ENCODE measurements at places on chromosomes 2 and 18. TPM values are rescaled to one million over a fixed set of nuclear protein-coding genes. Genes with fewer than 3 reads are reported as not detected.

TRIM43 gene
- total RNA-seq, result not detected

GRCh38 chr2:27135478-27135955 lies 1.1 kb upstream of the PREB start:
- DNase-seq, result no peak

TMEM17 gene
- 5.4 TPM for total RNA-seq

RAPGEF4 gene
- total RNA-seq, result 10.8 TPM

LYPD6 gene
- total RNA-seq, result 5.6 TPM

- DNase-seq, result no peak
Observed at GRCh38 chr2:102585847-102586404, 33.4 kb upstream of the SLC9A2 start.

DNA sequence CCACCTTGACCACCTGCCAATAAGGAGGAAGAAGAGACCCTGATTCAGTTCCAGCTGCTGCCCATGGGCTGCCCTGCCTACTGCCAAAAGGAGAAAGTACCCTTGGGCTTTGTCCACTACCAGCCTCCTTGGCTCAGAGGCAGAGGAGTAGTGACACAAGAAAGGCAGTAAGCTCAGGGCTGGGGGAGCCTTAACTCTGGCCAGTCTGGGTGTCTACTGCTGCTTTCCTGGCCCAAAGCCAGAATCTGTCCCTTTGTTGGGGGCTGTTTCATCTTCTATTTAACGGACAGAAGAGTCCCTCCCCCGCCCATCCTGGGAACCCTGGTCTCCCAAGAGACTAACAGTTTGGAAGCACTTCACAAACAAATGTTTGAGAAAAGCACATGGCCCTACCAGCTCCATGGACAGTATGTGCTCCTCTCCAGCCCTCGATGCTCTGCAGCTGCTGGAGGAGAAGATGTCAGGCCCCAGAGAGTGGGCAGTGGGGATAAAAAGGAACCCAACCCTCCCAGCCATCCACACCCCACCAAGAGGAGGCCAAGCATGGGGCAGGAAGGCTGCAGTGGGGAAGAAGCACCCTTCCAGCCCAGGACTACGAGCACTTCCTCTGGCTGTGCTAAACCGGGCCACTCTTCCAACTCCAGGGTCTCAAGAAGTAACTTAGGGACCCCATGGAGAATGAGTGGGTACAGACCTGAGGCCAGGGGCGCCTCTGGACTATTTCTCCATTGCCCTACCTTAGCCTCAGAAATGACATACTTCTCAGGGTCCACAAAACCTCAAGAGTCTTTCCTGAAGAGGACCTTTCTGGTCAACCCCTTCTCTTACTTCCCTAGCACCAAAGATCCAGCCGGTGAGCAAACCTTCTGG lies 1.2 kb downstream of the ATG9A start:
- no peak for DNase-seq

- no peak for DNase-seq
Observed at GRCh38 chr2:176493226-176493825, 224.1 kb downstream of the MTX2 start.

GRCh38 chr2:233844836-233845235 lies 9.5 kb downstream of the HJURP start:
- DNase-seq, result no peak

EFHD1 gene
- total RNA-seq, result not detected

DNA sequence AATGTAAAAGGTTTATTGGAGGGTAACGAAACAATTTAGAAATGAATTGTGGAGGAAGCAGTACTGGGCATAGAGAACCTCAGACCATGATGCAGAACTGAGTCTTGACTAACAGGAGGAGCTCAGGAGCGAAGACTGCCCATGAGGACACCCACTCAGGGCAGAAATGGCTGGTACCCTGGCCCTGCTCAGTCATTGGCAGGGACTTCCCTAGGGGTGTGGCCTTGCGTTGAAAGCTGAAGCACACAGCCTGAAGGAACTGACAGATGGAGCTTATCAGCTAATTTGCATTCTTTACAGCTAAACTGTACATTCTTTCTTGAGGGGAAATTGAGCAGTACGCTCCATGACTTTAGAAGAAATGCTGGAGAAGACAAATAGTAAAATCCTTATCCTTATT lies 57.1 kb downstream of the PDK1 start:
- no peak for DNase-seq

DNA sequence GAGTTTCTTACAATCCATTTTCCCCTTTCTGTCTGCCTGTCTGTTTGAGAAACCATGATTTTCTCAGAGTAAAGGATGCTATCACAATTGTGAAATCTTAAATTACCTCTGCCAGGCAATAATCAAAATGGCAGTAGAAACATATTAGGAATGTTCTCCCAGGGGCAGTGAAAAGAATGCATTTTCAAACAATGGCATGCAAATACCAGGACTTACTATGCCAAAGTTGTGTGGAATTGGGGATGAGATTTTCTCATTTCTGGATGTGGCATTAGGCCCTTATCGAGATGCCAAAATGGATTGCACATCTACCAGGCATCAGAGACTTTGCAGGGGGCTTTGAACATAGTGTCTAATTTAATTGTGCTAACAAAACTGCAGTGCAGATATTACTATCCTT lies 821.4 kb downstream of the RNF144A start:
- no peak for DNase-seq

COLEC12 gene
- total RNA-seq, result not detected

GRCh38 chr2:158815166-158815565 lies 20.0 kb downstream of the DAPL1 start:
- no peak for DNase-seq

GCG gene
- total RNA-seq, result not detected

CNNM4 gene
- total RNA-seq, result 7.6 TPM

- no peak for DNase-seq
Observed at GRCh38 chr2:3498783-3499394, 20.4 kb downstream of the ADI1 start.

DNA sequence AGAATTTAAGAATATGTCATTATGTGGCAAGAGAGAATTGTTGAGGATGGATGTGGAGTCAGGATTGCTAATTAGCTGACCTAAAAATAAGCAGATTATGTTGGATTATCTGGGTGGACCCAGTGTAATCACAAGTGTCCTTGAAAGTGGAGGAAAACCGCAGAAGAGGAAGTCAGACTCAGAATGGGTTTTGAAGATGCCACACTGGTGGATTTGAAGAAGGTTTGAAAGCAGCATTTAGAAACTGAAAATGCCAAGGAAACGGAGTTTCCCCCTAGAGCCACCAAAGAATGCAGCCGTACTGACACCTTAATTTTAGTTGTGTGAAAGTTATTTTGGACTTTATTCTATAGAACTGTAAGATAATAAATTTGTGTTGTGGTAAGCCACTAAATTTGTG lies 41.6 kb upstream of the DPP10 start:
- no peak for DNase-seq

- peak; percentile 57 for DNase-seq
Observed at GRCh38 chr2:74919827-74920226, 38.6 kb upstream of the POLE4 start.

DNA sequence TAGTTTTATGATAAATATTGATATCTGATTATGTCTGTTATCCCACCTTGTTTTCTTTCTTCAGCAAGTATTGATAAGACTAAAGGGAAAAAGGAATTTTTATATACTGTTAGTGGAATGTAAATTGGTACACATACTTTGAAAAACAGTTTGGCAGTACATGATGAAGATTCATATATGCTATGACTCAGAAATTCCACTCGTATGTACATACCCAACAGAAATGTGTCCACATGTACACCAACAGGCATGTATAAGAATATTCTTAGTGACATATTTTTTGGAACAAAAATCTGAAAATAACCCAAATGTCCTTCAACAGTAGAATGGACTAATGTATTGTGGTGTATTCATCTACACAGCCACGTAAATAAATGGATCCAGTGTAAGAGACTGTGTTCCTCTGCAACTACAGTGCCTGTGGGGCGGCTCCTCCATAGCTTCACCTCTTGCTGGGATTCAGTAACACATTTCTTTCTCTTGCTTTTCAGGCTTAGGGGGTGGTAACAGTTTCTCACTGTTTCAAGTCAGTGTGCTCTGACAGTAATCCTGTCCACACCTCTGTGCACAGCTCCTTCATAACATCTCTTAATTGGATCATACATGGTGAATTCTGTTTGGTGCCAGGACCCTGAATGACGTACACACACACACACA lies 35.5 kb upstream of the ALMS1 start:
- no peak for DNase-seq

PIK3C3 gene
- 19.9 TPM for total RNA-seq

DNA sequence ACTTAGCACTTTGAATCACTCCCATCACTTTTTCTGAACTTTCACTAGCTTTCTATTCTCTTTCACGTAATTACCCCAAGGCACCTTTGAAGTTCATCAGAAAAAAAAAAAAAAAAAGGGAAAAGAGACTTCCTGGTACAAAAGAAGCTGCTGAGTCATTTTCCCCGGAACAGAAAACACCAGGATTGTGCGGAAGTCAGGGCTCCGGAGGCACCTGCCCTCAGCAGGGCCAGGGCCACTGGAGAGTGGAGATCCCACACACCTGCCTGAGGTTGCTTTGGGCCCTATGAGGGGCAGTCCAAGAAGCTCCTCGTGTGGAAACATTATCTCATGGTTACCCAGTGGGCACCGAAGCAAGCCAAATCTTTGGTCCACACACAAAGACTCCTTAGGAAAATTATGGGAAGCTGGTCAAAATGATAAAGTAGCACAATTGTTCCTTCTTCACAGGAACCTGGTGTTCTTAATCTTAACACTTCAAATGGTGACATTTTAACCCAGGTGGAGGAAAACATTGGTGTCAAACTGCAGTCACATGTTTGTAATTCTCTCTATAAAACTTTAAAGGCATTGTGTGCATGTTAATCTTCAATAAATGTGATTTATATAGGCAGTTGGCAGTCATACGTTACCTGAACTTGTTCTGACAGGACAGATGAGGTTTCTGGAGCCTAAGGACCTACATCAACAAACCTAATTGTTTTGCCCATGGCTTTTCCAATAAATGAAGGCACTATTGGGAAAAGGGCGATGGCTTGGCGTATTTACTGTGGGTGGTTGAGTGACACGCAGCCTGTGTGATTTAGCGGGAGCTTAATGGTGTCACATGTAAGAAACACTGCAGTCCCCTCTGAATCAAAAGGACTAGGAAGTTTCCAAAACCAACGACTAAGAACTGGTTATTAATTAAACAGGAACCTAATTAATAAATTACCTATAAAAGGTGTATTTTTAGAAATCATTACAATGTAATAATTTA lies 23.4 kb upstream of the FAM110C start:
- no peak for DNase-seq

DNA sequence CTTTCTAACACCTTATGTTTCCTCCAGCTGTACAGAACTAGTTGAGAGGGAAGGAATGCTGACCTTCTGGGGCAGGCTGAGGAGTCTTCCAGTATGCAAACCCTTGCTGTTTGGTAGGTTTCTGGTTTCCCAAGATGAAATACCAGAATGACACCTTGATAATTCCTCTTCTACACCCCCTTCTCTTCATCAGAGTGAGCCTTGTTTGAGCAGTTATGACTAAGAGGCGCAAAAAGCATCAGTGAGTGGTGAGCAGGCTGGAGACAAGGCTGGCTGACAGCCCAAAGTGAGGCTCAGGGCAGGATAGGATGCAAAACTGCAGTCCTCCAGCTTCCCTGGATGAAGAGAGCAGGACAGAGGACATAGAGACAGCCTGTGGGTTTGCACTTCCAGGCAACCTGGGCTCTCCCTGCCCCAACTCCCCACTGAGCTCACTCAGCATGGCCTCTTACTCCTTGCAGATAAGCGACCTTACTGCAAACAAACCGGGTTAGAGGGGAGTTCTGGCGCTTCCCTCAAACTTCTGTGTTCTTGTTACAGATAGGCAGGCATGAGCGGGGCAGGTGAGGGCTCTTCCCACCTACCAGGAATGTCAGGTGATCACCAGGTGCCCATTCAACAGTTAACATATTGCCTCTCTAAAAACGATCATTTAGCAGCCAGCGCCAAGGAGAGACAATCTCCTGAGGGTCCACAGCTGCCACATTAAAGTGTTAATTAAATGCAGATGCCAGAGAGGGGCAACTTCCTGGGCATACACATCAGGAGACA lies 5.4 kb downstream of the MPPE1 start:
- no peak for DNase-seq

KCNJ3 gene
- total RNA-seq, result not detected

DNA sequence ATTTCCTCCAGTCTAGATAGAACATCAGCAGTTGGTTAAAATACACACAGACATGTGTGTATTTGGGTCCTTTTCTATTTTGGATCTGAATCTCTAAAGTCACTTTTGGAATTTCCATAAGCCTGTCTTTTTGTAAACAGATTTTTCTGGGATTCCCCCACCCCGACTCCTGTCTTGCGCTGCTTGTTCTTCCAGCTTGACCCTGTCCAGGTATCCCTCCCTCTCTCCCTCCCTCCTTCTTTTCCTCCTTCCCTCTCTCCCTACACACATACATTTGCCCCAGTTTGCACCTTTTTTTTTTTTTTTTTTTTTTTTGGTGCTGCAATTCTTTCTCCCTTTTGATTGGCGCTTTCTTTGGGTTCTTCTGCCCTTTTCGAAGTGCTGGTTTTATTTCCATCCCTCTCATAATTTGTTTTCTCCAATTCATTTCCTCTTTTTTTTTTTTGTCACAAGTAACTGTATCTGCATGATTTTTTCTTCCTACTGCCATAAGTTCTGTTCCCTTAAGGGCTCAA lies 114.8 kb upstream of the SERTAD2 start:
- no peak for DNase-seq

DNA sequence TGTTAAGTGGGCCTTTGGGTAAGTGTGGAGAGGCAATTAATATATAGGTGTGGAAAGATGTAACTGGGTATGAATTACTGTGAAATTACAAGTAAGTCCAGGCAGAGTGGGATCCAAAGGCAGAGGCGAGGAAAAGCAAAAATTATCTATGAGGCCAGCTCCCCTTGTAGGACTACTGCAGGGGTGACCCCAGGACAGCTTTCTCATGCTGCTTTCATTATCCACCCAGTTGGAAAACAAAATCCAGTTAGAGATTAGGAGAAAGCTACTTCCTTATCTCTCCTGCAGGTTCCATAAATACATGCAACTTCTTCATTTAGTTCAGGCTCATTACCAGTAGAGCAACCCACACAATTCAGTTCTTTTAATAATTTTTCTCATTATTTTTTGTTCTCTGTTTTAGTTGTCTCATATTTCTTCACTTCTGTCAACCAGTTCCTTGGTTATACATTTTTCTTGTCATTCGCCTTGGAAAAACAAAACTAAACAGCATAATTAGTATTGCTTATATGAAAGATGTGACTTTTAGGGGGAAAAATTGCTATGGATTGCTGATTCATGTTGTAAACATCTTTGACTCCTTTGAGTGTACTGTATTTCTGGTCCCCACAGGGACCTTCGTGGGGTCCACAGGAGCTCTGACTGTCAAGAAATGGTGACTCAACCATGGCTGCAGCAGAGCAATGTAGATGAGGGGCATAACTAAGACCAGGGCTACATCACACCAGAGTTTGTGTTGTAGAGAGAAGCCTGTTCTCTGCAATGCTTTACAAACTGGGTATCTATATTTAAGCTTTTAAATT lies 110.4 kb upstream of the PARD3B start:
- DNase-seq, result no peak

- DNase-seq, result no peak
Observed at GRCh38 chr2:24026233-24026632, 16.3 kb downstream of the MFSD2B start.

- no peak for DNase-seq
Observed at GRCh38 chr2:220374282-220374681, 746.9 kb downstream of the SLC4A3 start.

Data from NCI-H460 (cell line).